HS-5 (cell line): ENCODE measurements at places on chromosomes 16 and 17.

DNA sequence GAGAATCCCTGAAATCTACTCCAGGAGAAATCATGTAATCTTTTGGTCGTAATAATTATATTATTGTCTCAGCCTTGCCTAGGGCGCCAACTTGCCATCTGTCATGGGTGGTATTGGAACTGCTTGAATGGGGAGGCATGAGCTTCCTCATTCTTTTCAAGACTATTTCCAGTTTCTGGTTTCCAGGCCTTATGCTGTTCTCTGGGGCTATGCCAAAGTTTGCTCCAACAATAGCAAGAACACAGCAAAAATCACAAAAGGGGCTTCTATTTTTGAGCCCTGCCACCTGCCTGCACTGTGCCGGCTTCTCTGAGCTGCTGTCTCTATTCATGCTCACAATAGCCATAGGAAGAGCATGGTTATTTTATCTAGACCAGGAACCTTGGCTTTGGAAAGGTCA is 111.7 kb downstream of the SPECC1 start:
- no peak for DNase-seq

- no peak for DNase-seq
Measured at GRCh38 chr16:88596483-88596882, 26.3 kb downstream of the ZC3H18 start.

GRCh38 chr16:78882751-78883150 is 717.8 kb downstream of the MAF start:
- DNase-seq: no peak

DNA sequence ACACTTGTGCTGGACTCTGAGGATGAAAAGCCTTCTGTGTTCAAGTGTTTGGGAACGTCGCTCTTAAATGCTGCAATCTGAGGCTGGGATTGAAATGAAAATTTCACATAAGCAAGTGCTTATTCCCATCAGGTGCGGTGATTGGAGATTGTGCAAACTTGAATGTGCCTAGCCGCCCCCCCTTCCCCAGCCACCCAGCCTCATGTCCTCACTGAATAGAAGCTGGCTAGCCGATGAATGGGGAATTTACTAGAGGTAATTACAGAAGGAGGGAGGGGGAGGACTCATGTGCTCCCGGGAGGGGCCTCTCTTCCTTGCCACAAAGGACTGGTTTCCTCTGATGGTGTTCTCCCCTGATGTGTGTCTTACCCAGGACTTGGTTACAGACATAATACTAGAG is 544.8 kb upstream of the EEF2KMT start:
- no peak for DNase-seq

DNA sequence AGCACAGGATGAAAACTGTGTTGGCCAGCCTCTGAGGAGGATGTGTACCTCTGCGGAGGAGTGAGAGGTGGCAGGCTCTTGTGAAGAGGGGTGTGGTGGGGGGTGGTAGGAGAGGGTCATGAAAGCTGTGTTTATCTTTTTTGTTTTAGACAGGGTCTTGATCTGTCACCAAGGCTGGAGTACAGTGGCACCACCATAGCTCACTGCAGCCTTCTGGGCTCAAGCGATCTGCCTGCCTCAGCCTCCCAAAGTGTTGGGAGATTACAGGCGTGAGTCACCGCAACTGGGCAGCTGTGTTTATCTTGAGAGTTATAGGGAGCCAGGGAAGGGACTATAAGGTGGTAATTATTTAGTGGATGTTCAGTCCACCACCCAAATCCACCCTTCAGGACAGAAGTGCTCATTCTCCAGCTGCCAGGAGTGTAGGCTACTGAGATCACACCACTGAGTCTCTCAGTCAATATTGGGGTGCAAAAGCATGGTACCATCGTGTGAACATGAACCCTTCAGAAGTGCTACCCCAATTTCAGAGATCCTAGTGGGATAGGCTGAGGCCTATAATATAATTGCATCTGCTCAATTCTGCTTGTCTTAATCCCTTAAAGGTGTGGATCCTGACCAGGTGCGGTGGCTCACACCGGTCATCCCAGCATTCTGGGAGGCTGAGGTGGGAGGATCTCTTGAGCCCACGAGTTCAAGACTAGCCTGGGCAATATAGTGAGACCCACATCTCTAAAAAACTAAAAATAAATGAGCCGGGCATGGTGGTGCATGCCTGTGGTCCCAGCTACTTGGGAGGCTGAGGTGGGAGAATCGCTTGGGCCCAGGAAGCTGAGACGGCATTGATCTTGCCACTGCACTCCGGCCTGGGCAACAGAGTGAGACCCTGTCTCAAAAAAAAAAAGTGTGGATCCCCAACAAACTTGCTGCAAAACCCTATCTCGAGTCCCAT is 788 bp upstream of the EXOC3L1 start:
- no peak for DNase-seq

- no peak for DNase-seq
Measured at GRCh38 chr16:11051879-11052808, 107.8 kb downstream of the CLEC16A start.

DNA sequence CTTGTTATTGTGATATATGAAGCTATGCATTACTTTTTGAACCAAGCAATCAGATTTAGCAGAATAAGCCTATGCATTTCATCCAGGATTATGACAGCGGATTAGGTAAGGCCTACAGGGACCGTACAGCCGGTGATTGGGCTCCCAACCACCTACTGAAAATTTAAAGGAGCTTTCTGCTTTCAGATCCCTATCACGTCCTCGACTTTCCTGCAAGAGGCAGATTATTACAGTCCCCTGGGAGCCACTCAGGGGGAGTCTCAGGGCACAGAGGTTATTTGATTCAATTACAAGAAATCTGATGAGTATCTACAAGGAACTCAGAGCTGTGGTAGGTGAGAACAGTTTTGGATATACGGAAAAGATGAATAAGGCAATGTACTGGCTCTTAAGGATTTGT is 80.7 kb downstream of the HS3ST3B1 start:
- no peak for DNase-seq

DNA sequence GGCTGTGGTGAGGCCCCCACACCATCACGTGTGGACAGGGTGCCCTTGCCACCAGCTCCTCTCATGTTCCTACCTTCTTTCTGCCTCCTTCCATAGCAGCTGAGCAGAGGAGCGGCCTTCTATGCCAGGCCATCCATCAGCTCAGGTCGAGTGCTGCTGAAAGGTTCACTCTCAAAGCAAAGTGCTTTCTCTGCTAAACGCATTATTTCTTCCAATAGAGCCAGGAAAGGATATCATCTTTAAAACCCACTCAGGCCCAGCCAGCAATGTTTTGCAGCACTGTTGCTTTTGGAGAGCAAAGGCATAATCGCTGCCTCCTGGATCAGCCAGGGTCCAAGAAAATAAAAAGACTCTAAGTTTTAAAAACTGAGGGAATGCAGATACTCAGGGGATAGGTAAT is 54.9 kb upstream of the GPRC5B start:
- DNase-seq: no peak

DNA sequence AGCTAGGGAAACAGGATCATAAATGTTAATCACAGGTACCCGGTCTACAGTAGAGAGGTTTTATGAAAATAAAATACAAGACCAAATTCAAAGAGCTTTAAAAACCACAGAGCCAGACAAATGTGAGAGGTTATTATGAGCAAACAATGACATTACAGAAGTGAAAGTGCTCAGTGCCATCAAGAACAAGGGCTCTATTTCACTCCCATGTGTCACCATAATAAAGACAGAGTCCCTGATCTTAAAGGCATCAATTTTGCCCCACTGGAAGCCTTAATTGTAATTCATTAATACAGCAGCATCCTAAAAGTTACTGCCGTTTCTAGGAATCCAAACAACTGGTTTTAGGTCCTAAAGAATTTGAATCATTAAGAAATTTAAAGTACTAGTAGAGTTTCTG is 43.7 kb upstream of the CDRT4 start:
- DNase-seq: no peak

DNA sequence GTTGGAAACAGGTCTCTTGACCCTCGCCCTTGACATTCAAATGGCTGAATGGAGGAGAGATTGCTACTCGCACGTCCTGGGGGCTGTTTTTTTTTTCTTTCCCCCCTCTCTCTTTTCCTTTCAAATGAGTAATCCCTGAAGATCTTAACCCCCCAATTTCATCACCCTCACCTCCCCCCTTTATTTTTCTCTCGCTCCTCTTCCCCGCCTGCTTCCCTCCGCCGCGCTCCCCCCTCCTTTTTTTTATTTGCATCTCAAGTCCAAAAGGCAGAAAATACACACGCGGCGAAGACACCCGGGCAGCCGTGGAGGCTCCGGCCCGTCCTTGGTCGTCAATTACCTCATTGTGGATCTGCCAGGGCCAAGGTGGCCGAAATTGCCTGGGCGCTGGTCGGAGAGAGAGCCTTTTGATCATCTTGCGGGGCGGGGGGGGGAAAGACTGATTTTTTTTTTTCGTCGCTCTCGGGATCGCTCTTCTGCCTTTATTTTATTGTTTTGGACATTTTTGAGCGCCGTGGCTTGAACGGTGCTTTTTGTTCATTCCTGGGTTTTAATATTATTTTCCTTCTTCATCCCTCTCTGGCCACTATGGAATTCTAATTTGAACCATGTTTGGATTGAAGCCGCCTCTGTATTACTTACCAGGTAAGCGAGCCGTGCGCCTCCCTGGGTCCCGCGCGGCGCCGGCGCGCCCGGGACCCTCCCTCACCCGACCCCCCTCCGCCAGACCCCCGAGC is 57.2 kb upstream of the GSE1 start:
- no peak for DNase-seq

DNA sequence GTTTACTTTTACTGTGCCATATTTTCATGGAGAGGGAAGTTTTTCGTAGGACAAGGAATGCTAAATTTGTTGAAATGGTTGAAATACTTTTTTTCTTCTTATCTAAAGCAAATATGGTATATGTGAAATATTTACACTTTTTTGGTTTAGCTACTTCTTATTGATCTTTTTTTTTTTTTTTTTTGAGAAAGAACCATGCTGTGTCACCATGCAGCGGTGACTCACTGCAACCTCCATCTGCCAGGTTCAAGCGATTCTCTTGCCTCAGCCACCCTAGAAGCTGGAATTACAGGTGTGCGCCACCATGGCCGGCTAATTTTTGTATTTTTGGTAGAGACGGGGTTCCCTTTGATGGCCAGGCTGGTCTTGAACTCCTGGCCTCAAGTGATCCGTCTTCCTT is 100.5 kb downstream of the FTO start:
- no peak for DNase-seq

DNA sequence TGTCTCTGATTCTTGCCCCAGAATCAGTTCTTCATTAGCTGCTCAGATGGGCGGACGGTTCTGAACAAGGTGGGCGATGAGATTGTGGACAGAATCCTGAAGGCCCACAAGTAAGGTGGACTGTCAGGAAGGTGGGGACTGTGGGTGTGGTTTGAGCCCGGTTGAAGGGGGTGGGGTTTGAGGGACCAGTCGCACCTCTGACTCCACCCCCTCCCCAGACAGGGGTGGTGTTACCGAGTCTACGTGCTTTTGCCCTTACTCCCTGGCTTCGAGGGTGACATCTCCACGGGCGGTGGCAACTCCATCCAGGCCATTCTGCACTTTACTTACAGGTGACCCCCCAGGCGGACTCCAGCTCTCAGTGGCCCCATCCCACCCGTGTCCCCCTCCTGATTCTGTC is 11.3 kb downstream of the PLD2 start:
- no peak for DNase-seq

- no peak for DNase-seq
Measured at GRCh38 chr17:18117982-18118975, 9.7 kb downstream of the MYO15A start.

- DNase-seq: no peak
Measured at GRCh38 chr16:54690710-54691109, 240.0 kb upstream of the IRX5 start.

GRCh38 chr16:48628359-48628985 is 18.5 kb upstream of the N4BP1 start:
- DNase-seq: no peak

- peak; percentile 36 for DNase-seq
Measured at GRCh38 chr17:5281814-5282641, at the start of gene RABEP1. TSS of gene RABEP1 (plus strand) at chr17:5282284. CDS start at chr17:5282487, 203 bp downstream.

GRCh38 chr16:27828671-27829070 is 234.8 kb downstream of the GSG1L start:
- DNase-seq: no peak

GRCh38 chr17:7317161-7317803 is 2.1 kb upstream of the GPS2 start:
- no peak for DNase-seq

DNA sequence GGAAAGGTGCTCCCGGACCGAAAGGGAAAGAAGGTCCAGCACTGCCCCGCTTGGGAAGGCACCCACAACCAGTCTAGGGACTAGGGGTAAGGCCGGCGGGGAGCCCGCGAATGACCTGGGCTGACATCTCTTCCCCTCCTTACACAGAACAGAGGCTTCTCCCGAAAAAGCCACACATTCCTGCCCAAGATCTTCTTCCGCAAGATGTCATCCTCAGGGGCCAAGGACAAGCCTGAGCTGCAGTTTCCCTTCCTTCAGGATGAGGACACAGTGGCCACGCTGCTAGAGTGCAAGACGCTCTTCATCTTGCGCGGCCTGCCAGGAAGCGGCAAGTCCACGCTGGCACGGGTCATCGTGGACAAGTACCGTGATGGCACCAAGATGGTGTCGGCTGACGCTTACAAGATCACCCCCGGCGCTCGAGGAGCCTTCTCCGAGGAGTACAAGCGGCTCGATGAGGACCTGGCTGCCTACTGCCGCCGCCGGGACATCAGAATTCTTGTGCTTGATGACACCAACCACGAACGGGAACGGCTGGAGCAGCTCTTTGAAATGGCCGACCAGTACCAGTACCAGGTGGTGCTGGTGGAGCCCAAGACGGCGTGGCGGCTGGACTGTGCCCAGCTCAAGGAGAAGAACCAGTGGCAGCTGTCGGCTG is 1.5 kb downstream of the CNP start:
- no peak for DNase-seq

DNA sequence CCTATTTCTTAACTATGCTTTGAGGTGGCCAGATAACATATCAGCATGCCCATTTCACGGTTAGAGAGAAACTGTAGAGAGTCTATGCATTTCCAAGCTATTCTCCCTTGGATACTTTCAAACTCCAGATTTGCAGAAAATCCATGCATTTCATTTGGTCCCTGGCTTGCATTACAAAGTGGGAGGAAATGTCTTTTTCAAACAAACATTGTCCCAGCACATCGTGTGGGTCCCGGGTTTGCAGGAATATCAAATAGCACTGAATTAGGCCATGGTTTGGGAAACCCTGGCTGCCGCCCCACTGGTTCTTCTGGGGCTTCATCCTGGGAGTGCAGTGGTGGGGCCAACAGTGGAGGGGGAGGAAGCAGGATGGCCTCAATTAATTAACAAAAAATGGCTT is 171.9 kb downstream of the IRX5 start:
- DNase-seq: no peak

- no peak for DNase-seq
Measured at GRCh38 chr17:67594115-67594880, 123.4 kb upstream of the NOL11 start.

DNA sequence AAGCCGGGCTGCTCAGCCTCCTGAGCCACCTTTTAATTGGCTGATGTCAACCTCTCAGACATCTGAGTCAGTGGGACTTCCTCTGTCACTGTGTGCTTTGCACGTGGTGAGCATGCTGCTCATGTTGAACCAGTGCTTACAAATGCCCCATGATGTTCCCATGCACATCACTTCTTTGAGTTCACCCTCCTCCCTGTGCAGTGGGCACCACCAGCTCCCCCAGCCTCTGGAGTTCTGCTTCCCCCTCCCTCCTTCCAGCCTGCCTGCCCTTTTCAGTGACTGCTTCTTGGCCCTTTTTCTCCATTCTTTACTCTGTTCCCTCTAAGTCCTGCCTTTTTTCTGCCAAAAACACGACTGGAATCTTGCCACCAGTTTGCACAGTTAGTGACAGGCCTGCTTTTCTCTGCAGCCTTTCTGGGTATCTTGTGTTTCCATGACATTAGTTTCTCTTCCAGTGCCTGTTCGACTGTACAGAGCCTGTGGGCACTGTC is 41.6 kb downstream of the USP10 start:
- DNase-seq: no peak

GRCh38 chr17:798246-798645 is 16.1 kb downstream of the MRM3 start:
- no peak for DNase-seq
